Activated naive CD4-positive, alpha-beta T cell treated with anti-CD3 and anti-CD28 coated beads, Interleukin-2, amount 50 U/mL, for 16 hours (primary cell): ENCODE measurements at places on chromosomes 1 and 21.

GRCh38 chr1:41623736-41624135 is 139.3 kb upstream of the EDN2 start:
- no peak for DNase-seq

- no peak for DNase-seq
Observed at GRCh38 chr21:25406887-25407579, 200.2 kb downstream of the MRPL39 start.

- no peak for DNase-seq
Observed at GRCh38 chr1:200708769-200709168, 29.9 kb upstream of the CAMSAP2 start.

GRCh38 chr21:32735524-32735923 is 7.7 kb upstream of the SYNJ1 start:
- DNase-seq = no peak

GRCh38 chr21:38869196-38869595 is 63.5 kb downstream of the ETS2 start:
- no peak for DNase-seq

- no peak for DNase-seq
Observed at GRCh38 chr21:14533499-14534428, 12.4 kb downstream of the SAMSN1 start.

DNA sequence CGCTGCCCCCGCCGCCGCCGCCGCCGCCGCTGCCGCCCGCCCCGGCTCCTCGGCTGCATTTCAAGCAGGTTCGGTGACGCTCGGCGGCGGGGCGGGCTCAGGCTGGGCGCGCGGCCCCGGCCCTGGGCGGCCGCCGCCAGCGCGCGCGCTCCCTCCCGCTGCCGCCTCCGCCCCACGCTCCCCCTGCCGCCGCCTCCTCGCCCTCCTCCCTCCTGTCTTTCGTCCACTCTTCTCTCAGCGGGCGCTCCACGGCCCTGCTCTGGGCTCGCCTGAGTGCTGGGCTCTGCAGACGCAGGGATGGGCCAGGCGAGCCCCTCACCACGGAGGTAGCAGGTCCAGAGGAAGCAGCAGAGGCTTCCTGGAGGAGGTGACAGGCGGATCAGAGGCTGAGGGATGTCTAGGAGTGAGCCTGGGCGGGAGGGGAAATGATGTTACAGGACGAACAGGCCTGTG is at the start of gene LRP8:
Gene LRP8, minus strand, starts transcription at position 62 of the 453 bp plus-strand sequence. CDS start 158 bp downstream, outside the sequence.
- peak; percentile 87 for DNase-seq

DNA sequence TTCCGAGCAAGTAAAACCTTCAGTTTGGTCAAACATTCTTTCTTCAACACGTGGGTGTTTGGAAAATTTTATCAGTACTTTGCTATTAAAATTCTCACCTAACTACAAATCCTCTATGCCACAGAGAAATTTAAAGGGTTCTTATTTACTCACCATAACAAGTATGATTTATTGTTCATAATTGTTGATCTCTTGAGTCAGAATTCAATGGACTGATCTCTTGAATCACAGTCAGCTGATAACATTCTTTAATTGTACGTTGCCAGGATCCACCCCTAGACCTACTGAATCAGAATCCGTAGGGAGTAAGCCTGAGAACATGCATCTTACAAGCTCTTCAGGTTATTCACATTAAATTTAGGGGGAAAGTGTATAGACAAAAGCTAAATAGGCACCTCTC is 51.2 kb downstream of the DIPK1A start:
- no peak for DNase-seq

GRCh38 chr1:229874136-229874535 is 192.9 kb upstream of the GALNT2 start:
- no peak for DNase-seq

DNA sequence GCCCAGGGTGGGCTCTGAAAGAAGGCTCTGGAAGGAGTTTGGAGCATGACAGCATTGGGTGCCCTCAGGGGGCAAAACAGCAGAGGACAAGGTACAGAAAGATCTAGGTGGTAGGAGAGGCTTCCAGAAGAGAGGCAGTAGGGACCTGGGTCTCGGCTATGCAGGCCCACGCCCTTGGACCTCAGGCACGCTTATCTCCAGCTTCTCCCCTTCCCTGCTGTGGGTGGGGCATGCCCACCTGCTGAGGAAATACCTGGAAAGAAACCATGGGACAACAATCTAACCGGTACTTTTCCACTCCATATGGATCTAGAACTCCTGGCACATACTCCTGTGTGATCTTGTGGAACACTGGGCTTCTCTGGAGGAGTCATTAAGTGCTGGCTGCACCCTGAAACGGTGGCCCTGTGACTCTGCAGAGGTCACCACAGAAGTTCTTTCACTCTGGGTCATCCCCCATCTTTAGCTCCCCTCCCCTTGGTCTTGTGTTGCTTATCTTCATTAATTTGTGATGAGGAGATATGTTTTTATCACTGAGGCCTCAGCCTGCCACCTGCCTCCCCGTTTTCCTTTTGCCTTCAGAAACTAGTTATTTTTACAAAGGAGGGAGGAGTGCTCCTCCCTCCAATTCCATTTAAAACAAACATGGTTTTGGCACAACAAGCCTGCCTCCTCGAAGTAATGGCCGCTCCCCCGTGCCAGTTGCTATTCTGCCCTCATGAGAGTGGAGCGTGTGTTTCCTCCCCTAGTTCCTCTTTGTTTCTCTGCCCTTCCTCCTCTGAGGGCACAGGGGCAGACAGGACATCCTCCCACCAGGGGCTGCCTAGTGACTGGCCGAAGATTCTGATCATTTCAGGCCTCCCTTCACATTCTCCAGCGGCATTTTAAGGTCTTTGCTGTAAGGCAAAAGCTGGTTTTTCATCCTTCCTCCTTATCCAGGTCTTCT is 78.0 kb upstream of the ATP5PO start:
- DNase-seq = no peak

DNA sequence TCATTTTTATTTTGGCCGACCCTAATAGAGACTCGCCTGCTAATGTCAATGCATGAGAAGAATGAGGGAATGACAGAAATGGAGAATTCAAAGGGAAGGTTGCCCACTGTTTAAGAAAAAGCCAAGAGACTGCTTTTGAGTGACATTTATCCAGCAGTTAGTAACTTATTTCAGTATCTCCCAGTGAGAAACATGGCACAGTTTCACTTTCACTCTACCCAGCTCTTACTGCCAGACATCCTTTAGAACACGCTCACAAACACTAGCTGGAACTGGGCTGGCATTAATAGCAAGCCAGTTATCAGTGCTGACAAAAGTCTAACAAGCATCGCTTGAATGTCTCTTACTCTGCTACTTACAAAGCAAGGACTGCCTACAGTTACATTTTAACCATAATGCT is 8.5 kb downstream of the GGPS1 start:
- DNase-seq = no peak

DNA sequence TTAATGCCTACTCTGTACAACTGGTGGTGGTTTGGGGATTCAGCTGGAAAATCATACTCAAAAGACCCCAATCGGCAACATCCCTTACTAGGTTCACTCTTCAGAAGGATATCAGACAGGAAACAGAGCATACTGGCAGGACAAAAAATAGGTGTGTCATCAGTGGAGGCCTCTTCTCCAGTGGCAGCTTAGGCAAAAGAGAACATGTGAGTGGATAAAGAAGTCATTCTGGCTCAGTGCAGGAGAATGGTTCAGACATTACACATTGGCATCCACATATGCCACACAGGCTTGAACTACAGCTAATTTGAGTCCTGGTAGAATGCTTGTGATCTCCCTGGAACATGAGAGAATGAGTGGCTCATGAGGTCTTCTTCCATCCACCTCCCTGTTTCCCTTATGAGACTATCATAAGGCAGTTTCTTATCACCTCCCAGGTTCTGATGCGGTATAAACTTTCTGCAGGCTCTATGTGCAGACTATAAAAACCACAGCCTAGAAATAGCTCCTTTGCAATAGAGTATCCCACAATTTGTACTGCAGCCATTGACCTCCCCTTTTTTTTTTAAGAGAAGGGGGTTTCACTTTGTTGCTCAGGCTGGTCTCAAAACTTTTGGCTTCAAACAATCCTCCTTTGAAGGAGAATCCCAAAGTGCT is 24.7 kb downstream of the VAMP4 start:
- no peak for DNase-seq

DNA sequence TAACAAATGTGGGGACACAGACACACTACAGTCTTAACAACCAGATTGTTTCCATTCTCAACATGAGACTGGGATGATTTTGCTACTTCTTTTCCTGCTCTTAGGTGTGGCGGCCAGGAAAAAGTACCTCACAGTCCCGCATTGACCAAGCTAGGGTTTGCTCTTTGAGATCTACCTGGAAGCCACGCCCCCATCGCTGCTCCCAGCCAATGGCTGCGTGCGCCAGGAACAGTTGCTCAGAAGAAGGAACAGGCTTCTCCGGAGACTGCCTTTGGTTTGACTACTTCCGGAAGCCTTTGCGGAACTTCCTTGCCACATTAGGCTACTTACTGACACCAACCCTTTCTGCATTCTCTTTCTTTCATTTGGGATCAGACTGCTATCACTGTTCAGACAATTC is 44.2 kb upstream of the PLD5 start:
- DNase-seq = no peak

DNA sequence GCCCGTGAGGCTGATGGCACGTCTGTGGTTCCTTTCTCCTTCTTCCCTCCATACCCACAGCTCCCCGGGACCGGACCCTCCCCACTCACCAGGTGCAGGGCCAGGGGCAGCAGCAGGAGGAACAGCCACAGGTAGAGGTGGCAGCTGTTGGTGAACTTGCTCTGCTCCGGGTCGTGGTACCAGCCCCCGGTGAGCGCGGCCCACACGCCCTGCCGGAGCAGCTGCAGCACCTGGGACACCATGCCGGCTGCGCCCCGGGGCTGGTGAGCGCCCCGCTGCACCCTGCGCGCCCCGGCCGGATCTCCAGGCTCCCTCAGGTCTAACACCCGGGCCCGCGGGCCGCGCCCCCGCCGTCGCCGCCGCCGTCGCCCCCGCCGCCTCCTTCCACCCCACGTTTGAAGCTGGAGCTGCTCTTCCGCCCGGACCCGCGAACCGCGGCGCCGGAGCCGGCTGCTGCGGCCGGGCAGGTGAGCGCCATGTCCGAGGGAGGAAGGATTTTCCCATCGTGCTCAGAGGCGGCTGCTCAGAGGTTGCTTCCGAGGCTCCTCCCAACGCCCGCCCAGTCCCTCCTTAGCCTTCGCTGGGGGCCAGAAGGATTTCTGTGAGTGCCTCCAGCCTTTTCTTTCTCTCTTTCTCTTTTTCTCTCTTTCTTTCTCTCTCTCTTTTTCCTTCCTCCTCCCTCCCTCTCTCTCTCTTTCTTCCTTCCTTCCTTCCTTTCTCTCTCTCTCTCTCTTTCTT is at the start of gene PCNX2:
Gene PCNX2, minus strand, starts transcription at position 489 of the 738 bp plus-strand sequence. Its CDS starts 247 bp downstream, at position 242.
- DNase-seq = peak; percentile 74

GRCh38 chr21:41381731-41382130 is 19.9 kb downstream of the MX2 start:
- no peak for DNase-seq

- peak; percentile 59 for DNase-seq
Observed at GRCh38 chr1:203512848-203513584, 19.1 kb downstream of the OPTC start.

GRCh38 chr1:237324226-237324625 is 282.2 kb downstream of the RYR2 start:
- DNase-seq = no peak

DNA sequence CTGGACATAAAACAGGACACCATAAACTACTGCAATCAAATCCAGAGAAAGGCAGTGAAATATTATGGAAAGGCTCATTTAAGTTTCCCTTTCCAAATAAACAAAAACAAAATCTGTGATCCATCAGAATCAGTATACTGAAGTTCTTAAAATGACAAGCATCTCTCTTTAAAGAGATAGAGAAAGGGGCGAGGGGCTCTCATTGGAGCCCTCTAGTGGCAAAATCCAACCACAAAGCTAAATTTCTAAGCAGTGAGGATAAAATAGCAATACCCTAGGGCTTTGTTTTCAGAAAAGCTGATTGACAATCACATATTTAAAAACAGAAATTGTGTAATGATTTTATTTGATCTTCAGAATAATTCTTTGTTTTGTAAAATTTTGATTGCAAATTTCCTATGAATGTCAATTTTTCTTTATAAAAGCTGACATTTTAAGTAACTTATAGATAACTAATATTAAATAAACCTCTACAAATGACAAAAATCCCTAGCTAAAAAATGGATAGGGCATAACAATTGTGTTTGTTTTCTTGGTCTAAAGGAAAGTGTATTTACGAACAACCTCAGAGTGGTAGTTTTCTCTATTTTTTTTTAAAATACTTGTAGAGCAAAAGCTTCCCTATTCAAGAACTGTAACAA is 138.2 kb downstream of the COL24A1 start:
- DNase-seq = no peak

- DNase-seq = peak; percentile 72
Observed at GRCh38 chr21:45590726-45591618, 48.7 kb upstream of the SLC19A1 start.

DNA sequence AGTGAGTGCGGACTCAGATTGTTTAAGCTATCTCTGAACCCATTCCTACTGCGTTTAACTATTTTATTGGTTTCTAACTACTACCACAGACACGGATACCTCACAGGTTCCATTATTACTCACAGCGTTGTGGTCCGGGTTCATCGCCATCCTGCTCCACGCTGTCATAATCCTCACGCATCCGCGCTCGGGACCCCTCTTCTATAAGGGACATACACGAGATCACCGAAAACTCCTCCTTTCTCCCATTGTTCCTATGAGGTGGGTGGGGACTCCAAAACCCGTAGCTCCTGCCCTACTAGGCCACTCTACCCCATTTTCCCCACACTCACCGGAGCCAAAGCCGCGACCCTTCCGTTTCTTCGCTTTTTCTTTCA is 610 bp downstream of the RBM8A start:
- peak; percentile 64 for DNase-seq

DNA sequence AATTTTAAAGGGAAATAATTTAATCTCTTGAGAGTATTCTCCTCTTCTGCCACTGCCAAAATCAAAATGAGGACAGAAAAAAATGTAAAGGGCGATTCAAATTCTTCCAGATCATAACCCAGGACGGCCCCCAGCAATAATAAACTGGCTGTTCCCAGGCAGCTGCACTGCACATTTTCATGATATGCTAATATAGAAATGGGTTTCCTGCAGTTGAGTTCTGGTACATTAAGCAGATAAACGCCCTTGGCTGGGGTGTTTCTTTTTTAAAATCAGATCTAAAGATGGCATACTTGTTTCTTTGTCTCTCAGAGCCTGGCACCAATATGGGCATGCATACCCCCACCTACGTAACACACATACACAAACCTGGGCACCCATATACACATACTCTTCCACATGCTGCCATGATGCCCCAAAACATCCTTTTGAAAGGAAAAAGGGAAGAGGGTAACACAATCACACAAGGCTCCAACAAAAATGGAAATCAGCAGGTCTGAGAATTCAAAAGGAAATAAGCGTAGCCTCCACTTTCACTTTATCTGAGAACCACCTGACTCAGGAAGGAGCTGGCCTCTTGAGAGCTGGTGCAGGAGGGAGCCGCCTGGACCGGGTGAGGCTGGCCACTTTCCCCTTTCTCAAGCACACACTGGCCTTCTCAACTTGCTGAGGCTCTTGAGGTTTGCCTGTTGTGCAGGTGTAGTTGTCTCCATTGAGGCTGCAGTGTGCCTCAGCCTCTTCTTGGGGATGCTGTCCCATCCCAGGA is 653.4 kb downstream of the KIF26B start:
- DNase-seq = no peak
